ENCODE measurements at places on chromosomes 5 and 9. TPM values are rescaled to one million over a fixed set of nuclear protein-coding genes. Genes with fewer than 3 reads are reported as not detected.

TMEFF1 gene
- not detected for total RNA-seq

BTNL3 gene
- not detected for total RNA-seq

ARPC5L gene
- 37.8 TPM for total RNA-seq

PCDHA9 gene
- total RNA-seq, result not detected

FAM153A gene
- total RNA-seq, result 0.56 TPM

LCN2 gene
- total RNA-seq, result not detected

PCDHB9 gene
- total RNA-seq, result 0.81 TPM

NUP155 gene
- total RNA-seq, result 10.7 TPM

ANKRD20A1 gene
- total RNA-seq, result 1.6 TPM

MAST4 gene
- total RNA-seq, result 42.0 TPM

PTPN3 gene
- 38.6 TPM for total RNA-seq

NUDT12 gene
- 11.6 TPM for total RNA-seq

All from Right ventricle myocardium superior (tissue), 1 donor.